ENCODE measurements at places on chromosomes 6 and 20. TPM values are rescaled to one million over a fixed set of nuclear protein-coding genes. Genes with fewer than 3 reads are reported as not detected.
A peak's percentile ranks its signal among the peaks of the same experiment; 100 is the strongest.

FAM83B gene
- not detected for polyA plus RNA-seq

SEL1L2 gene
- polyA plus RNA-seq, result not detected

MYH7B gene
- 0.03 TPM for polyA plus RNA-seq

GATA5 gene
- 0.08 TPM for polyA plus RNA-seq

NKAIN2 gene
- not detected for polyA plus RNA-seq

PPIL6 gene
- polyA plus RNA-seq, result 0.78 TPM

GRCh38 chr6:112877134-112878100, 530.3 kb downstream of the RFPL4B start:
- peak; percentile 86 for DNase-seq

- no peak for DNase-seq
Observed at GRCh38 chr6:162941128-162941527, 213.4 kb downstream of the PACRG start.

DNA sequence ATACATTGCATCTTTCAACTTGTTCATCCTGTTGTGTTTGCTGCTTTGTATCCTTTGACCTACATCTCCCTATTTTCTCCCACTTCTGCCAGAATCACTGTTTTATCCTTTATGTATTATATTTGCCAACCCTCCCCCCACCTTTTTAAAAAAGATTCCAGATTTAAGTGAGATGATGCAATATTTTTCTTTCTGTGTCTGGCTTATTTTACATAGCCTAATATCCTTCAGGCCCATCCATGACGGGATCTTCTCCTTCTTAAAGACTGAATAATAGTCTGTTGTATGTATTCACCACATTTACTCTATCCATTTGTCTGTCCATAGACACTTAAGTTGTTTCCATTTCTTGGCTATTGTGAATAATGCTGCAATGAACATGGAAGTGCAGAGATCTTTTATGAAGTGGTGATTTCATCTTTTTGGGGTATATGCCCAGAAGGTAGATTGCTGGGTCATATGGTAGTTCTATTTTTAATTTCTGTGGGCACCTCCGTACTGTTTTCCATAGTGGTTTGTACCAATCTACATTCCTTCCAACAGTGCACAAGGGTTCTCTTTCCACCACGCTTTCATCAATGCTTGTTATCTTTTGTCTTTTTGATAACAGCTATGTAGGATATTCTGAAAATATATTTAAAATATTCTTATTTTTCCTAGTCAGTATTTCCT, 181.0 kb downstream of the CDKAL1 start:
- no peak for DNase-seq

GRCh38 chr20:46268131-46268614, 40.1 kb downstream of the CDH22 start:
- no peak for DNase-seq

DNA sequence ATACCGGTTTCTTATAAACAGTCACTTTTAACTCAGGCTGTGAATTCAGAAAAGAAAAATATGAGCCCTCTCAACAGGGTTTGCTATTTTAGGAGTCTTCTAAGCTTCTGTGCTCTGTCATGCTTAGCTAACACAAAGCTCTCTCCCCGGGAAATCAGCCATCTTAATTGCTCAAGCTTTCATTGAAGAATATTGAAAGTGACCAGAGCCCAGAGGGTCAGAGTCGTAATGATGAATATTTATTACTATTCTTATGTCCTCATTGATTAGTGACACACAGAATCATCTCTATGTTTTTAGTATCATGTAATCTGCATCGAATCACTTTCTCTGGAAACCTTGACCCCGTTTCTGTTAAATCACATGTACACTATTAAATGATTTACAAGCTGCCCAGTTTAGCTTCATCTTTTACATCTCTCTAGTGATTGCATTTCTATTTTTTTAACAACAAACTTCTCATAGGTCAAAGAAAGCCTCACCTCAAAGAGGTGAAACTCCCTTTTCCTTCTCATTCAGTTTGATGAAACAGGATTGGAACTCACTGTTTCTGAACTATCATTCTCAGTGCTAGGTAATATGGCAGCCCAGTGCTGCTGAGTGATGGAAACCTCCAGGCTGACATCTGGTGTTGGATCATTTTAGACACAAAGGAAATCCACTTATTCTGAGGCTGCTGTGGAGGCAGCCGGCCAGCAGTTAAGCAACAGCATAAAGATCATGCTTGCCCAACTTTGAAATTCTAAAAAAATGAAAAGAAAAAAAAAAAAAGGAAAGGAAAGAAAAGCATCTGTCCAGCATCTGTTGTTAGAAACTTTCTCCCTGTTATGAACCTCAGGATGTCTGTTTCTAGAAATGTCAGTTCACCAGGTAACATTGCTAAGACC, 96.3 kb downstream of the RFPL4B start:
- DNase-seq, result peak; percentile 93

DNA sequence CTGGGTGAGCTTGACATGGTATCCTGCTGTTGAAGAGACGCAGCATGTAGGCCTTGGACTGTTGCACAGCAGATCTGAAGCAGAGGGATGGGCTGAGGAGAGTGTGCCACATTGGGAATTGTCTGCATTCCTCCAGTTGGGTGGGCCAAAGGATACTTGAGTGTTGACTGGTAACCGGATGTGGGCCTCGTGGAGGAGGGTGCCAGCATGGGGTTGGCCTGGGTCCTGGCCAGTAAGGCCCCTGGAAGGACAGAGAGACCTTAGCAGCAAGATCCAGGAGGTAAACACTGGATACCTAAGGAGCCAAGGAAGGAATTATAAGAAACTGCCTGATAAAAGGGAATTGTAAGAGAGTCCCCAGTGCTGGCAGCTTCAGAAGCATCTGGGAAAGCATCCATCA, 76.9 kb downstream of the FIG4 start:
- DNase-seq, result peak; percentile 73

GRCh38 chr6:15876406-15876805, 213.6 kb upstream of the DTNBP1 start:
- DNase-seq, result peak; percentile 9

DNA sequence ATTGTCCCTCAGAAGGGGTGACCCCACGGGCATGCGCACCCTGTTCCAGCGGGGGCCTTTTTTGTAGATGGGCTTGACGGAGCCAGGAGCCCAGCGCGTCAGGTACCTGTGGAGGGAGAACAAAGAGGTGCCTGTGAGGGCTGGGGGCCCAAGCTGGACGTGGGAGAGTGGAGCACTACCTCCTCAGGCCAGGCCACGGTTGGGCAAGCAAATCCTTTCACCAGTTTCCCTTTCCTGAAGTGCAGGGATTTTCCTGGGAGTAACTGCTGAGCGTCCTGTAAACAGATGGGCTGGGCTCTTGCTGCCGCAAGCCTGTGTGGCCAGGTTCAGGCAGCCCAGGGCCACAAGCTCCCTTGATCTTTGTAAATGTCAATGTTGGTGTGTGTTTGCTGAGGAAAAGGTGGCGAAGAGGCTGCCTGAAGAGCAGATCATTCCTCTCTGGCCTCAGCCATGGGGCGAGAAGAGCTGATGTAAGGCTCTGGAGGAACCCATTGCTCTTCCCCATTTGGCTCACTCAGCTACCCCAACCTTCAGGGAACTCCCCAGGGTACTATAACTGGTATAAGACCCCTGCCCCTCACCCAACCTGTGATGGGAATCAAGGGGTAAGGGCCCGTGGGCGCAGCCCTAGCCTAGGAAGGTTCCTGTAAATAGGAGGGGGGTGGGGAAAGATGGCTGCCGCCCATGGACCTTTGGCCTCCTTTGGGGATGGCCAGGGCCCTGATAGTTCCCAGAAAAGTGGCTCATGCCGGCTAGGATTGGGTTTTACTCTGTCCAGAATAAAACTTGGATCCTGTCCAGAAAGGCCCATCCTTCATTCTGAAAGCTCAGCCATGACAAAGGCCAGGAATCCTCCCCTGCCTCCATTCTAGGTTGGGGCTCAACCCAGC, 15.5 kb downstream of the MRPS18A start:
- peak; percentile 47 for DNase-seq

- peak; percentile 36 for DNase-seq
Observed at GRCh38 chr6:35052694-35053565, 88.2 kb downstream of the TCP11 start.

- no peak for DNase-seq
Observed at GRCh38 chr6:144867761-144868160, 582.6 kb downstream of the UTRN start.

- DNase-seq, result peak; percentile 25
Observed at GRCh38 chr20:10513931-10514575, 78.9 kb downstream of the SLX4IP start.

All from fibroblast of lung (primary cell).